Stimulated activated CD4-positive, alpha-beta T cell treated with anti-CD3 and anti-CD28 coated beads, Interleukin-1b, Interleukin-23, amount 100 ng/mL, for 4 hours (primary cell): ENCODE measurements at places on chromosomes 7 and 10.

DNA sequence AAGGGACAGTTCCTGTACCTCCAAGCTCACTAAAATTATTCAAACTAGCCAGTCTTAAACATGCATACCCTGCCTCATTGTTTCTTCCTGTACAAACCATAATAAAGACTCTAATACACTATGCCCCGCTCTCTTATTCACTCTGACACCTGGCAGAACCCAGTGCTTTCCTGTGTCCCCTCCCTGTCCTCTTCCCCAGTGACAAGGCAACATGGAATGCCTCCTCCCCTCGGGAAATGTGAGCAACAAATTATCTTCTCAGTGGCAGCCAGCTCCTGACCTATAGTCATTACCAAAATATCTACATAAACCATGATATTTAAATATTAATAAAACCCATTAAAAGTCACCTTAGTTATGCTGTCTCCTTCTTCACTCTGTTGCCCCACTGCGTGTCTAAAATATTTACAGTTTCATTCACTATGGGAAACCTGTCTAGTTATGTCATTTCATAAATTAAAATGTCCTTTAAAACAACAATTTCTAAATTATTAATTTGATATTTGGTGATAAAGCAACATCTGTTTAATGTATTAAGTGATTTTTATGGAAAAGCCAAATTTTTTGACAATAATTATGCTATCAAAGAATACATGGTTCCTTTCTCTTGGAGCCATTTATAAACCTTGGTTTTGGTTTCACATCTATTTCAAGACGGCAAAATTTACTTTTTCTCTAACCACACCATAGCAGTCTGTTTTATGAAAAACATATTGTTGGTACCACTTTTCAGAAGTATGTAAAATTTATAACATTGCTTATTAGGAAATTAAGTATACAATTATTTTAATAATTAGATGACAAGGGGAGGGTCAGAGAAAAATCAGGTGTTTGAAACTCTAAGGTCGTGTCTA is 1355.2 kb downstream of the XPNPEP1 start:
- DNase-seq: no peak

DNA sequence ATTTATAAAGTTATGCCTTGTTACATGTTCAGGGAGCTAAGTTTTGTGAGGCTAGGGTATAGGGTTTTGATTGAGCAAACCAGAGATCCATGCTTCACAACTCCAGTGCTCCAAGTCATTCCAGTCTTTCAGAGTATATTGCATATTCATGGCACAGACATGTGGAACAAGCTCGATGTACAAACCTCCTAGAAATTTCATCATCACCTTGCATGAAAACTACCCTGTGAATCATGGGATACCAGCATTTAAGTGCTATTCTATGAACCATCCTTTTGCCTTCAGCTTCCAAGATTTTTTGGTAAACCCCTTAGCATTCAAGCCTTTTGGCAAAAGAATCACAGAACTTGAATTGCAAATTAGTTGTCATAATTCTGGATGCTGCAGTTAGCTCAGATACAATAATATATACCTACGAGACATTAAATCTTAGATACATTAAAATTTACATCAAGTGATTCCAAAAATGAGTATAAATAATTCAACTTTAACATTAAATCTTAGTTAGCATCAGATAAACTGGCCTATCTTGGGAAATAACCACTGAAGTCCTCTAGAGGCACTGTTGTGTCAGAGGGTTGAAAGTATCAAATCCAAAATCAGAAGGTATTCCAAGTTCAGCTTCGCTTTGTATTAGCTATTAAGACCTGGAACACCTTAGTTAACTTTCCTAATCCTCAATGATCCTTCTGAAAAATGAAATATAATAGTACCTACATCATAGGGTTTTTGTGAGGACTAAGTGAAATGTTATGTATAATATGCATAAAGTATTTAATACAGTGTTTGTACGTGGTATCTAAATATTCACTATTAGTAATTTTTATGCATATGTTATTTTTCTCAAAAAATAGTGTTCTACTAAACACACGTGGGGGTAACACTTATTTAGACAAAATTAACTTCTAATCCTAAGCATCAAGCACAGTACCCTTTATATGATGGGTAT is 55.5 kb upstream of the CABCOCO1 start:
- no peak for DNase-seq

GRCh38 chr7:26574476-26574875 is 282.8 kb downstream of the SNX10 start:
- no peak for DNase-seq

DNA sequence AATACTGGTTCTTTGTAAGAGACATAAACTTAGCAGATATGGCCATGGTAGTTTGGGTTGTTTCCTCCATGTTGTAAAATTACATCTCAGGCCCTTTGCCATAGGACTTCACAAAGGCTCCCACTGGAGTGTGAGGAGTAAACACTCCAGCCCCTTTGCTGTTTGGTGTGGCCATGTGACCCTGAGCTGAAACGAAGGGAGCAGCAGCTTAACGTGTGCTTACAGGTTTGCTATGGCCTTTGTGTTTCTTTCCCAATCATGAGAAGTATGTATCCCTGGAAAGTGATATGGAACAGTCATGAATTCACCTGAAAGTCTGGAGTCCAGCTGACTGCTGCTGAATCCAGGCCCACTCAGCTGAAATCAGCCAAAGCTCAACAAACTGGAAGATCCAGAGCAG is 23.8 kb upstream of the SFTPA1 start:
- no peak for DNase-seq

DNA sequence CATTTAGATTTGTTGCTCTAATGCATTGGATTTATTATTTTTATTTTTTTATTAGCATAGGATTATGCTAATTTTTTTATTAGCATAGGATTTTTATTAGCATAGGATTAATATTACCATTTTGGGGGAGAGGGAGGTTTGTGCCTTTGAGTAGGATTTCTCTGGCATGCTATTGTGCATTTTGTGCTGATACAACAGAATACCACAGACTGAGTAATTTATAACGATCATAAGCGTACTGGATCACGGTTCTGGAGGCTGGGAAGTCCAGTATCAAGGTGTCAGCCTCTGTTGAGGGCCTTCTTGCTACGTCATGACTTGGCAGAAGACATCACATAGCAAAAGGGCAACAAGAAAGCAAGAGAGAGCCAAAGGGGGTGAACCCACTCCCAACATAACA is 187.5 kb downstream of the XPNPEP1 start:
- no peak for DNase-seq

DNA sequence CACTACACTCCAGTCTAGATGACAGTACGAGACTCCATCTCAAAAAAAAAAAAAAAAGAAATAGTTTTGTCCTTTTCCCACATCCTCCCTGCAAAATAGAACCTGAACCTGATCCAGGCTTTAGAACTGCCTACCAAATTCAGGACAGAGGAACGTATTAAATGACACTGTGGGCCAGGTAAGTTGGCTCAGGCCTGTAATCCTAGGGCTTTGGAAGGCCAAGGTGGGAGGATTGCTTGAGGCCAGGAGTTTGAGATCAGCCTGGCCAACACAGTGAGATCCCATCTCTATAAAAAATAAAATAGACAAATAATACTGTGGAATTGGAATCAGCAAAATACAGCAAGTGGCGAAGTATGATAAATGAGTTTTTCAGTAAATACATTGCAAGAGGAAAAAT is 10.0 kb upstream of the BNIP3 start:
- DNase-seq: no peak

DNA sequence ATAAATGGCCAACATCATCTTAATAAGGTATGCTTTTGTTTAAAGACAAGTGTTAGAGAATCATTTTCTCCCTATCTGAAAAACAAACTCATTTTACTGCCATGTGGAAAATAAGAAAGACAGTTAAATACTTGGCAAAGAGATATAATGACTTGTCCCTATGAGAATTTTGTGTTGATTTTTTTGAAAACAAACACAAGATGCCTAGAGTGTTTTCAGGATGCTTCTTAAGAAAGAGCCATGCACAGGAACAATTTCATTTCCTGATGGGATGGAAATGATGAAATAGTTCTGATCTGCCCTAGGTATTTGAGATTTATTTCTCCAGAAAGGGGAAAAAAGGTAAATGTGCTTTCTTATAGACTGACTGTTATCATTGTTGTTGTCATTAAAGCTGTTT is 237.5 kb upstream of the GNAI1 start:
- DNase-seq: no peak

DNA sequence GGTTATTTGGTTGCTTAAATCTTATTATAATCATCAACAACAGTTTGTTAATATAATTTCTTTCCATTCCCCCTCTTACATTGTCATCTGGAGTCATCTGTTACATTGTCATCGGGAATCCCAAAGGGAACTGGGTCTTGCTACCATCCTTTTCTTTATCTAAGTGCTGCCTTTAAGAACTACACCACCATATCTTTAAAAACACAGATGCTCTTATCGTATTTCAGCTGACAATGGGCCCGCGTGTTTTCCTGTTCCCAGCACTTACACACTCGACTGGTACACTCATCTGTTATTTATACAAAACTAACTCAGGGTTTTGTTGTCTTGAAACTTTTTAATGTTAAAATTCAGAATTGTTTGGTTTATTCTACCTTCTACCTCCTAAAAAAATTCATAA is 256.2 kb upstream of the MGMT start:
- DNase-seq: no peak

DNA sequence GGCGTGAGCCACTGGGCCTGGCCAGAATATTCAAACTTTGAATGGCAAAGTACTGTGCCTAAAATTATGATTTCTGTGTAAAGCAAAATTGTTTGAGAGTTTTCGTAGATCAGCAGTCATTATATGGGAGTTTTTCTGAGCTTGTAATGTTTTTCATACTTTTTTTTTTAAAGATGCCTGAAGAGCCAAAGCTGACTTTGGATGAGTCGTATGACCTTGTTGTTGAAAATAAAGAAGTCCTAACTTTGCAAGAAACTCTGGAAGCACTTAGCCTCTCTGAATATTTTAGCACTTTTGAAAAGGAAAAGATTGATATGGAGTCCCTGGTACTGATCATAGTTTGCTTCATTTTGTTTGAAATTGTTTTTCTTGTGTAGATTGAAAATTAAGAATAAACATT is 26.7 kb downstream of the SEC23IP start:
- no peak for DNase-seq

- DNase-seq: no peak
These were observed 2.6 kb upstream of the ZNF438 start for GRCh38 chr10:31034098-31034909.

- no peak for DNase-seq
These were observed 34.2 kb upstream of the LEP start for GRCh38 chr7:128206747-128207500.

DNA sequence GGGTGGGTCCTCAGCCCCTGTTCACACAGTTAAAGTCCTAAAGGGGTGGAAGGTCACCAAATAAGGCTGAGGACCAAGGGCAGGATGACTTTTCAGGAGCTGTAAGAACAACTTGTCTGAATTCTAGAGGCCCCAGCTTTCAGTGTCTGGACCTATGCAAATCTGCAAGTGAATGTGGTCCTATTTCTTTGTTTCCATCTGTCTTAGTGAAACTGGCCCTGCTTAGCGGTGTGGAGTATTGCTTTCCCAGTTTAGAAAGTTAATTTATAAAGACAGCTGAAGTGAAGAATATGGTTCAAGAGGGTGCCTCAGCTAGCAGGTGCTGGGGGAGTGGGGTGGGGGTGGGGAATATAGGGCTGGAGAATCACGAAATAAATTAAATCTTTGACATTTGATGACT is 40.1 kb downstream of the HHEX start:
- DNase-seq: no peak

- DNase-seq: no peak
These were observed 108.3 kb upstream of the CNTNAP2 start for GRCh38 chr7:146008293-146008692.

- no peak for DNase-seq
These were observed 75.6 kb downstream of the KCNMA1 start for GRCh38 chr10:77561991-77562390.

- DNase-seq: no peak
These were observed 8.4 kb upstream of the LYZL1 start for GRCh38 chr10:29280488-29280840.

- no peak for DNase-seq
These were observed 2.2 kb downstream of the KMT2E start for GRCh38 chr7:105016068-105016708.
